Psoas muscle (tissue), 8 donors: ENCODE measurements at places on chromosomes 6 and 20. TPM values are rescaled to one million over a fixed set of nuclear protein-coding genes. Genes with fewer than 3 reads are reported as not detected.

DNA sequence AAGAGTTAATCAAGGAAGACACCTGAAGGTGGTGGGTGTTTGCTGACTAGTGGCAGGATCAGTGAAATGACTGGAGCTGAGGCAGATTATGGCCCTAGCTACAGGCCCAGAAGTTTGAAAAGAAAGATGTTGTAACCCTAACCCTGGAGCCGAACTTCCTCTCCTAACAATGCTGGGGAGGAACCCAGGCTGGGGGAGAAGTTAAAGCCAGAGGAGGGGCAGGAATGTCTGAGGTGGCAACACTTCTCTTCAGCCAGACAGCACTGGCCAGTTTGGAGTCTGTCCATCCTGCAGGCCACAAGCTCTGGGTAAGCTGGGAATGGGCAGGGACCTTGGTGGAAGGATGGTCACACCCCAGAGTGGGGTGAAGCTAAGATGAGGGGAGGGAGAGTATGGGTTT, at the start of gene LST1:
Gene LST1, plus strand, starts transcription at position 270 of the 400 bp plus-strand sequence. CDS start 1,023 bp downstream, outside the sequence.
- no peak within 1 kb of the TSS for H3K27ac ChIP-seq
- H3K27me3 ChIP-seq: no peaks in the 10 kb centered on the region
- peak within 1 kb of the TSS; percentile 4 for H3K4me3 ChIP-seq
- DNase-seq: no peak

WDR46 gene
- total RNA-seq: 34.7 TPM

DNA sequence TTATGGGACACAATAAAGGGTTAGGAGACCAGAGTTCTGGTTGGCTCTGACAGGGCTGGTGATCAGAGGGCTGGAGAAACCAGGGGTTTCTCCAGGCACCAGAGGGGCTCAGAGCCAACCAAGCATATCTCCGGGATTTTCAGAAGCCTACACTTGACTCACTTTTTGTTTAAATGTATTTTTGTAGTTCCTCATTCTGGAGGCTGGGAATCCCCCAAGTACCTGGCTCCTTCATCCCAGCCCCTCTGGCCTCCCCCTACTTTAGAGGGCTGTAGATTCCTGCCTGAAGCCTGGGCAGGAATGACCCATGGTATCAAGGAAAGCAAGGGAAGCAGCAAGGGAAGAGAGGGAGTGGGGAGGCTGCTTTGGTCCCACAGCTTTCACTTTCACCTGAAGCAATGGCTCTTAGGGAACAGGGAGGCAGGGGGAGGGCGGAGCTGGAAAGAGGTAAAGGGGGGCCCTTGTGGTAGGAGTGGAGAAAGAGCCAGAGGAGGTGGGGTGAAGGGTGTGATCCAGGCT, 973 bp downstream of the CD40 start:
- peak overlapping the region; percentile 67 for H3K4me3 ChIP-seq
- H3K4me1 ChIP-seq: peaks cover 11% of the 10 kb centered on the region
- H3K36me3 ChIP-seq: no peaks in the 10 kb centered on the region
- peak overlapping the region; percentile 78 for H3K27ac ChIP-seq
- DNase-seq: no peak

DNA sequence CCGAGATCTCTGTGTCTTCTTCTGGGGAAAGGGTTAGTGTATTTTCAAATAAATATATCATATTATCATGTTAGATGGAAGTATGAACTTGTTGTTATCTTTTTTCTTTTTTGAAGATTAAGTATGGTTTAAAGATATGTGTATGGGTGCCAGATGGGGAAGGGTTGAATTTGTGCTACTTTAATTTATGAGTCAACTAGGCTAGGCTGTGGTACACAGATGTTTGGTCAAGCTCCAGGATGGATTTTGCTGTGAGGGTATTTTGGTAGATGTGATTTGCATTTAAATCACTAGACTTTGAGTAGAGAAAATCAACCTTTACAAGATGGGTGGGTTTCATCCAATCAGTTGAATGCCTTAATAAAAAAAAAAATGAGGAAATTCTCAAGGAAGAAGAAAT, 886.6 kb upstream of the ADGRB3 start:
- no peak overlapping the region for H3K27ac ChIP-seq
- H3K4me1 ChIP-seq: no peaks in the 10 kb centered on the region
- no peaks in the 10 kb centered on the region for H3K36me3 ChIP-seq

MCHR2 gene
- total RNA-seq: not detected

DNA sequence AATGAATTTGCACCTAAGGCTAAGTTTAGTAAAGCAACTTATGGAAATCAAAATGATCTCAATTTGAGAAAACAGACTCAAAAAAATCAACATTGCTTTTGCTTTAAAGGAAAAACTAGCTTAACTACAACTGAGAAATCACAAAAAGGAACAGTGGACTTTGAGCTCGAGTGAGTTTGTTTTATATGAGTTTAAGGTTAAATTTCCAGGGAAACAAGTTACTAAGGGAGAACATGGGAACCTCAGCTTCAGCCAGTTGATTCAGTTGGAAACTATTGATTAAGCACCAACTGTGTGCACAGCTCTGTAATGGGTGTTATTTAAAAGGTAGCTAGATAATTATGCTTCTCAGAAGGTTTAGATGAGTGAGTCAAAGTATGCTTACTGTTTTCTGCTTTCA, 85.7 kb downstream of the TBC1D7 start:
- no peaks in the 10 kb centered on the region for H3K4me1 ChIP-seq
- no peaks in the 10 kb centered on the region for H3K27me3 ChIP-seq
- H3K4me3 ChIP-seq: no peak overlapping the region
- no peak overlapping the region for H3K27ac ChIP-seq
- DNase-seq: no peak

- H3K36me3 ChIP-seq: no peaks in the 10 kb centered on the region
- H3K4me3 ChIP-seq: no peak overlapping the region
- no peak for DNase-seq
Measured at GRCh38 chr20:9021216-9021615, 47.7 kb upstream of the PLCB4 start.

ACSS1 gene
- total RNA-seq: 36.5 TPM

GRCh38 chr6:101281266-101281665, 112.2 kb upstream of the GRIK2 start:
- no peaks in the 10 kb centered on the region for H3K36me3 ChIP-seq
- H3K4me1 ChIP-seq: no peaks in the 10 kb centered on the region
- no peaks in the 10 kb centered on the region for H3K27me3 ChIP-seq
- no peak overlapping the region for H3K4me3 ChIP-seq
- no peak overlapping the region for H3K27ac ChIP-seq

GRCh38 chr6:158575550-158575949, 15.7 kb downstream of the TMEM181 start:
- H3K27ac ChIP-seq: no peak overlapping the region
- no peak for DNase-seq
- peaks cover 3% of the 10 kb centered on the region for H3K36me3 ChIP-seq
- H3K4me3 ChIP-seq: no peak overlapping the region

DNA sequence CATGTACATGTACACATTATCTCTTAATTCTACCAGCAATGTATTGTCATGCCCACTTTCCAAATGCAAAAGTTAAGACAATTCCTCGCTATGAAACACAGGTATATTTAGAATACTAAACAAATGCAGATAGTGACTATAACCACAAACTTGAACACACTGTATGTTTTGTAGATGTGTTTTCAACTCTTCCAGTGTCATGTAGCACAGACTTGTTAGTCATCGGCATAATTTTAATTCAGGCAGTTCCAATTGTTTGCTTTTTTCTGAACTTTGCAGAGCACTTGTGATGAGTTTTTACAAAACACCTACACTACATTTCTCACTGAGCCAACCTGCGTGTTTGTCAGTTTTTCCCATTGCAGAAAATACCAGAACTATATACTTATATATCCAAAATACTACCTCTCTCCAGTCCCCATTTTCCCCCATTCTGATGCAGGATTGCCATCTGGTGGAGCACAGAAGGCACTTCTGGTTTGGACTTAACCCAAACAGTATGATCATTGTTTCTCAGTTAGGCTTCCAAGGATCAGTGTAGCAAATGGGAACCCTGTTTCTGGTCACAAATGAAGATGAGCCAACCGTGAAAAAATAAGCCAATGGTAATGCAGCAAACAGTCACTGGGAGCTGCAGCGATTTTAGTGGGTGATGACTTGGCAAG, 143.4 kb downstream of the ADGRB3 start:
- no peaks in the 10 kb centered on the region for H3K4me1 ChIP-seq
- H3K36me3 ChIP-seq: no peaks in the 10 kb centered on the region
- H3K27me3 ChIP-seq: no peaks in the 10 kb centered on the region
- no peak for DNase-seq
- H3K27ac ChIP-seq: no peak overlapping the region
- H3K4me3 ChIP-seq: no peak overlapping the region
